ENCODE measurements at places on chromosomes 1 and 21.

DNA sequence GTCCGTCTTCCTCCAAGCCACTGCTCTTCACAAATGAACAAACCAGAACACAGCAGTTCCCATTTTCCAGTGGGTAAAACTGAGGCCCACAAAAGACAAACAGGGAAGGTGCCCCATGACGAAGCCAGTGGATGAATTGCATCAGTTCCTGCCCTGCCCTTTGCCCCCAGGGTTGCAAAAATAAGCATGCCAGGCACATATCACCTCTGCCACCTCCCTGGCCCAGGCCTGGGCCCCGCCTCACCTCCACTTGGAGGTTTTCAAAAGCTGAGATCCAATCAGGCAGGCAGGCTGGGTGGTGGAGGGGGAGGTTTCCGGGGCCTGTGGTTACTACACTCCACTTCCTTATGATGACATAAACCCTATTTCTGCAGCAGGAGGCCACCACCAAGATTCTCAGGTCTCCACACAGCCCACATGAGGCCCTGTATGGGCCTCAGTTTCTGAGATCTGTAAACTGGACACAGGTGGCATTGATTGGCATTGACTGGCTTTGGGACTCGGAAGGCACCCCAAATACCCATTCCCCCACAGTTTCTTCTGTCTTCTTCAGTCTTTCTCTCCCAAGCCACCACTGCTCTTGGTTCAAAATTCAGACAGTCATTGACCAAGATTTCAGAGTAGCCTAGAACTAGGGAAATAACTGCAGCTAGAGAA, 4.1 kb downstream of the KIF21B start:
- DNase-seq: peak; percentile 25

GRCh38 chr1:75855010-75855409, 58.3 kb downstream of the MSH4 start:
- DNase-seq: no peak

- DNase-seq: no peak
Observed at GRCh38 chr1:100219883-100220282, 29.8 kb downstream of the DBT start.

DNA sequence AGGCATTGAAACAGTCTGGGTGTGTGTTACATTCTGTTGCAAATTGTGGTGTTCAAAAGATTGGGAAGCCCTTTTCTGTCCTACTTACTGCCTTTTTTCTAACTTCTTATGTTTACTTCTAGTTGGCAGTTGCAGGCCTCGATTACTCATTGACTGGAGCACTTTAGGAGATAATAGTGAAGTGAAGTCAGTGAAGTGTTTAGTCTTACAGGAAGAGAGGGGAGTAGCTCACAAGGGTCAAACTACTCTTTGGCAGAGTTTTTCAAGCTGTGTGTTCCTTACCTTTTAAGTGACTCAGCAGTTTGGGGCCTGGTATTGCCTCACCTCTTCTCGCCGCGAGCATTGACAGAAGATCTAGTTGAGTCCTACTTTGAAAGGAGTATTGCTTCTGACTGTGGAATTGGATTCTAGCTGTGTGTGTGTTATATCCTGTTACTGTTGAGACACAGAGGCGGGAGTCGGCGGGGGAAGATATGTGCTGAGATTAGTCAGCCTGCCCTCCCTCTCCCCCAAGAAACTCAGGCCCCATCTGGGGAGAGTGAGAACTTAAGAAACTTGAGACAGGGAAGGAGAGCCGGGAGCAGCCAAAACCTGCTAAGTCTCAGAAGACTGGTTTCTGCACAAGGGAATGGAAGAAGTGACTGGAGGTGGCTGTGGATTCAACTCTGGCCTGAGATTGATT, 19.3 kb downstream of the AHCYL1 start:
- DNase-seq: peak; percentile 90

- no peak for DNase-seq
Observed at GRCh38 chr1:179052776-179053175, 27.1 kb downstream of the FAM20B start.

DNA sequence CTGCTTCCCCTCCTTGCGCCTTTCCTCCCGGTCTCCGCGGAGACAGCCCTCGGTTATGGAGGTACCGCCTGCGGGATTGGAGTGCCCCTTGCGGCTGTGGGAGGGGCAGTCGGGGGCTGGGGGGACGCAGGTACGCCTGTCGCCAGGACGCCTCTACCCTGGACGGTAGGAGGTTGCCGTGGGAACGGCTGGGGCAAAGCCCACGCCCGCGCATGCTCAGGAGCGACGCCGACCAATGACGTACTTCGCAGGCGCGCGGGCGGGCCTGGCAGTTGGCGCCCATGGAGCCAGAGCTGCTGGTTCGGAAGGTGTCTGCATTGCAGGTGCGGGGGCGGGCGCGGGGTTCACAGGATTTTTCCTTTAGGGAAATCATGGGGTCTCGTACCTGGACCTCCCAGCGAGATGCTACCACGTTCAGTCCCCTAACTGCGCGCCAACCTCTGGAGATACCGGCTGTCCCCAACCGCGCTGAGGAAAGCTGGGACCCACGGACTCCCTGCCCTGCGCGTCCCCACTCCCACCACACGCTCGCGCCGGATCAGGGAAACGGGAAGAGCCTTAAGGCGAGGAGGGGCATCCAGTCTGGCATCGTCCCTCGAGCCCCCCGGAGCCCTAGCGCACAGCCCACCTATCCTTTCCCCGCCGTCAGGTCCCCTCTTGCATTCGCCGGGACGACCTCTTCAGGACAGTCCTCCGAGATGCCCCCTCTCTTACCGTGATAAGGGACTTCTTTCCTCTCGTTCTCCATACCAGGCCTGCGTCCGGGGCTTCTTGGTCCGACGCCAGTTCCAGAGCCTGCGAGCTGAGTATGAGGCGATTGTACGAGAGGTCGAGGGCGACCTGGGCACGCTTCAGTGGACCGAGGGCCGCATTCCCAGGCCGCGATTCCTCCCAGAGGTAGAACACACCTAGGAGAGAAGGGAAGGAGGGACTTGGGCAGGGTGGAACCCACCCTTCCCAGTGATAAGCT, at the start of gene IQCC:
TSS of gene IQCC (plus strand) at position 271 of the 970 bp plus-strand sequence. CDS start at position 282, 11 bp downstream.
- peak; percentile 92 for DNase-seq

DNA sequence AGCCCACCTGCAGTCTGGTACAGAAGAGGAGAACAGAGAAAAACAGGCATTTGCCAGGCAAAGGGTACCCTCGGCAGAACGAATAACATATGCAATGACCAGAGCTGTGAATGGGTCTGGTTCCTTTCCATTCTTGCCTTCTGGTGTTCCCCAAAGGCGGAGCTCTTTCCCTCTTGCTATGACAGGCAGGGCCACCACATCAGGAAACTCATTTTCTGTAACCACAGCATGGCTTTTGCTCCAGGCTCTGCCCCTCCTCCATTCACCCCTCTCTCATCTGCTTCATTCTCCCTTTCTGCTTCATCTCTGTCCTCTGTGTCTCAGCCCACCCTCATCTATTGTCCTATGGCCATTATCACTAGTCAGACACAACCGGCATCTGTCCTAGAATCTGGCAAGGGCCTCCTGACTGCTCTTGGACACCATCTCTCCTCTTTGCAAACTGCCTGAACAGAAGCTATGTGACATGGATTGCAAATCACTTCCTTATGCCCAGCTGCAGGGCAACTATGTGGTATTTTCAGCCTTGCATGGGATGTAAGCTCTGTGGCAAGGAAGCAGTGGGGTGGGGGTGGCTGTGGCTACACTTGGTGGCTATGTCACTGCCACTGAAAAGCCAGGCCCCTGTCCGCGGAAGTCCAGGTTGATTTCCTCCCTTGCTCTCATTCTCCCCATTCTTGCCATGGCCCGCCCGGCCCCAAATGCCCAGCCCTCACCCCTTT, 78.8 kb upstream of the ABCD3 start:
- DNase-seq: peak; percentile 37

- DNase-seq: no peak
Observed at GRCh38 chr1:66043186-66043585, 250.5 kb downstream of the PDE4B start.

DNA sequence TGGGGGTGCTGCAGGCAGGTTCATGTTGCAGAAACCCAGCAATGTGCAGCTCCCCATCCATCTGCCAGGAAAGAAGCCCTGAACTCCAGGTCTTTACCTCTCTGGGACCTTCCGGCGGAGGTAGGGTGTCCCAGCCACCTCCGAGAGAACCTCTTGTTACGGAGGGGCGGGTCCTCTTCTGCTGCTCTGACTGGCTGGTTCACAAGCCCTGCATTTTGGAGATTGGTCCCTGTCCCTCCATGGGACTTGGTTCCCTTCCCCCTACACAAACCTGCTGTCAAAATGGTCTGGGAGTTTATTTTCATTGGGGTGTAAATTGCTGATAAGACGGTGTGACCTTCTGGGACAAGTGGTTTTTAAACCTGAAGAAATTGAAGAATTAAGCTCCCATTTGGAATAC, 8.0 kb upstream of the CELSR2 start:
- DNase-seq: peak; percentile 42

DNA sequence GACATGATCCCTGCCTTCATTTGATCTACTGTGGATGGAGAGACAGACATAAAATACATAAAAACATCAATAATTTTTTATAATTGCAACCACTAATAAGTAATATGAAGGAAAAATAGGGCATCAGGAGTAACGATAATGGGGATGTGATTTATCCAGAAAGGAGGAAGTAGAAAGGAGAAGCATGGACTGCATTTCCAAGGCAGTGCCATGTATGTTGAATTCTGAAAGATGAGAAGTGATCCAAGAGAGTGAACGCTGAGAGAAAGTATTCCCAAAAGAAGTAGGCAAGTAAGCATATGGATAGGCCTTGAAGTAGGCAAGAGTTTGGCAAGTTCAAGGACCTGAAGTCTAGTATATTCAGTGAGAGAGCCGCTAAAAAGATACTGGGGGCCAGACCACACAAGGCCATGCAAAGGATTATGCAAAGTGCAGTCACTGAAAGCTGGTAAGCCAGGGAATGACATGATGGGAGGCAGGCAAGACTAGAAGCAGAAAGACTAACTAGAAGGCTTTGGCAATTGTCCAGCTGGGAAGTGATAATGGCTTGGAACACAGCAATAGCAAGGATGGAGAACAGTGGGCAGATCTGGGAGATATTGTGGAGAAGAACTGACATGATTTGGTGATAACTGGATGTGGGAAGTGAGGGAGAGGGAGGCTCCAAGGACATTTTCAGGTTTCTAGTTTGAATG, 85.9 kb downstream of the TM2D1 start:
- DNase-seq: no peak

DNA sequence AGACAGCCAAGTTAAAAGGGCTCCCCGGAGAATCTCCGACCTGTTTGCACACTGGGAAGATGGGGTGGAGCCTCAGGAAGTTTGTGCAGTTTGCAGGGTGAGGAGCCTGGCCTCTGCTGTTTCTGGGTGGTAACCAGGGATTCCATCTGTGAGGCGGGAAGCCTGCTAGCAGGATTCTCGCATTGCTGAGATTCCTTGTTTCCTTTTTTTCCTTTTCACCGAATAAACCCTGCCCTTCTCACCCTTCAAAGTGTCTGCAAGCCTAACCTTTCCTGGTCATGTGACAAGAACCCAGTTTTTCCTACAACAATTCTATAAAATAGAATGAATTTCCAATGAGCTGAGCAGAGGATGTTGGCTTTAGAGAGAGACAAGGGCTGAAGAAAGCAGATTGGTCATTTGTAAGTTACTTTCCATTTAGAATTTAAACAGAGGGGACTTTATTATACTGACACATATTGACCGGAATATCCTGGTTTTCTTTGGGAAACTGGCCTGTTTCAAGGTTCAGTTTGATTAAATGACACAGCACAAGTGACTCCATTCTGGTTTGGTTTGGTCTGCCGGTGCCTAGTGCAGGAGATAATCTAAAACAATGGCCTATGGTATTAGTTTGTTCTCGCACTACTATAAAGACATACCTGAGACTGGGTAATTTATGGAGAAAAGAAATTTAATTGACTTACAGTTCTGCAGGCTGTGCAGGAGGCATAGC, 48.7 kb upstream of the DNAH14 start:
- peak; percentile 91 for DNase-seq

DNA sequence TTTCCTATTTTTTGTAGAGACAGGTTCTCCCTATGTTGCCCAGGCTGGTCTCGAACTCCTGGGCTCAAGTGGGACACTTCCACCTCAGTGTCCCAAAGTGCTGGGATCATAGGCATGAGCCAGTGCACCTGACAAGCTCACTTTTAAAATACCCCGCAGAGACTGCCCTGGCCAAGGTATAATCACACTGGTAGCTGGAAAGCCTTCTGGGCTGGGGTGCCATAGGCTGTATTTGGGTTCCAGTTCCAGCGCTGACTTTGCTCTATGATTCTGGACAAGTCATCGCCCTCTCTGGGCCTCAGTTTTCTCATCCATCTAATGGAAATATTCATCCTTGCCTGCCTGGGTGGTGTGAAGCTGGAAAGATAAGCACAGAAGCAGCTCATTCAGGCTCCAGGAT, 10.4 kb downstream of the LDLRAD1 start:
- DNase-seq: no peak

GRCh38 chr21:39144191-39144590, 39.1 kb downstream of the PSMG1 start:
- DNase-seq: no peak

- DNase-seq: no peak
Observed at GRCh38 chr1:26932531-26932930, 11.0 kb downstream of the NUDC start.

GRCh38 chr1:220922951-220923350, 43.7 kb downstream of the HLX start:
- no peak for DNase-seq
